Activated CD4-positive, alpha-beta T cell treated with anti-CD3 and anti-CD28 coated beads, Interleukin-2, amount 50 U/mL, for 4 hours (primary cell): ENCODE measurements at places on chromosomes 13 and 19.

GRCh38 chr19:13270514-13271105, 120.4 kb downstream of the IER2 start:
- DNase-seq, result no peak

- no peak for DNase-seq
Observed at GRCh38 chr13:94160875-94161274, 318.6 kb downstream of the DCT start.

DNA sequence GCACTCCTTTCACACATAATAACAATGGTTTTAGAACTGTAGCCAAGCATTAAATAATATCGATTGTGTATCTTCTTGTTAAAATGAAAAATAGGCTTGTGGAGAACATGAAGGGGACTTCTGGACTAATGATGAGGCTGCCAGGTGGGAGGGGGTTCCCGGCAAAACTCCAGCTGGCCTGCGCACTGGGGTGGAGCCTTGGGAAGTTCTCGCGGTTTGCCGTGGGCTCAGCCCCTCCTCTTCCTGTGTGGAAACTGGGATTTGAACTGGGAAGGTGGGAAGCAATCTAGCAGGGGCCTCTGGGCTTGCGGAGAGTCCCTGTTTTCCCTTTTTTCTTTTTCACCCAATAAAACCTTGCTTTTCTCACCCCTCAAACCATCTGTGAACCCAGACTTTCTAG, 113.7 kb upstream of the SLITRK1 start:
- no peak for DNase-seq

- no peak for DNase-seq
Observed at GRCh38 chr13:39394796-39395678, 208.0 kb downstream of the LHFPL6 start.

GRCh38 chr13:40350283-40350992, 316.0 kb downstream of the FOXO1 start:
- no peak for DNase-seq

DNA sequence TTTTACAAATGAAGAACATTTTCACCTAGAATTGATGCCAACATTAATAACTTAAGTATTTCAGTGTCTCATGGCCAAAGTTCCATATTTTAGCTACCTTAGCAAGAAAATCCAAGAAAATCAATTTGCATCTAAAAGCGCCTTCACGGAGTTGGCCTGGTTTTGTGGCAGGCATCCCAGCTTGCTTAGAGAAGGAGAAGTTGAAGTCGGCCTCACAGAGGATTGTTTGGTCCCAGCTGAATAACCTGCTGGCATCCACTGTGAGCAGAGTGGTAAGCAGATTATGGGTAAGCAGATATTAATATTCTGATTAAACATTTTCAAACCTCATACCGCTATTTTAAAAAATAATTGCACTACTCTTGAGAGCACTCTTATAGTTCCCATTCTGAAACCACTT, 62.3 kb upstream of the STARD13 start:
- DNase-seq, result no peak

DNA sequence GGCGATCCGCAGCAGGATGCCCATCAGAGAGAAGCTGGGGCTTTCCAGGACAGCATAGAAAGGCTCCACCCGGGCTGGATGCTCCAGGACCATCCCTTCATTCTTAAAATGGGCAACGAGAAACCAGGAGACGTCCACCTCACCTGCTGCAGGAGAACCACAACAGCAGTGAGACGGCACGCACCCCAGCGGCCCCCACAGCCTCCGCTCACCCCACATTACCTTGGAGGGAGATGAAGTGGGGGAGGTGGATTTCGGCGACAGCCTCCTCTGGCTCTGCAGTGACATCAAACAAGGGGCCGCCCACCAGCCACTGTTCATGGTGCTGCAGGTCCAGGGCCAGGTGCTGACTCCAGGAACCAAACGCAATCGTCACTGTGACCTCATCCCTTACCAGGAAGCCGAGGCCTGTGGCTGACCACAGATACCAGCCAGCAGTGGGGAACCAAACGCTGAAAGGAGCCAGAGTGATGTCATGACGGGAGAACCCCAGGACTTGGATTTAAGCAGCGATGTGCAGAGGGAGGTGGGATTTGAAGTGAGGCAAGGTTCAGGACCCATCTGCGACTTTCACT, 25.1 kb downstream of the CARD8 start:
- DNase-seq, result no peak

- no peak for DNase-seq
Observed at GRCh38 chr13:113774177-113775107, 15.4 kb downstream of the TMEM255B start.

DNA sequence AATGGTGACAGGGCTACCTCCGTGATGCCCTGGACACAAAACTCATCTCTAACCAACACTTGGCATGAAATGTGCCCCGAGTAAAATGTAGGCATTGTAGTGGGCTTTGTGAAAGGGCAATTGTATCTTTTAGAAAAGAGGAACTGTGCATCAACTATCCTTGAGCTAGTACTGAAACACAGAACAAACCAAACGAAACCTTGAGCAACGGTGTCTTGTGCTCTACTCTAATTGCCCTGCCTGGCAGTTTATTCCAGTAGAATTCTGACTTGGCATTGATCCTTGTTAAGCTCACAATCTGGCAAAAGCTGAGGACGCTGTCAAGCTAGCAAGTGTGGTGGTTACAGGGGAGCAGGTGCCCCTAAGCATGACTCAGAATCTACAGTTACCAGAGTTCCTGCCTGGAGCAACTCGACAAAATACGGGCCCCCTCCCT, 707.1 kb upstream of the SPRY2 start:
- no peak for DNase-seq

DNA sequence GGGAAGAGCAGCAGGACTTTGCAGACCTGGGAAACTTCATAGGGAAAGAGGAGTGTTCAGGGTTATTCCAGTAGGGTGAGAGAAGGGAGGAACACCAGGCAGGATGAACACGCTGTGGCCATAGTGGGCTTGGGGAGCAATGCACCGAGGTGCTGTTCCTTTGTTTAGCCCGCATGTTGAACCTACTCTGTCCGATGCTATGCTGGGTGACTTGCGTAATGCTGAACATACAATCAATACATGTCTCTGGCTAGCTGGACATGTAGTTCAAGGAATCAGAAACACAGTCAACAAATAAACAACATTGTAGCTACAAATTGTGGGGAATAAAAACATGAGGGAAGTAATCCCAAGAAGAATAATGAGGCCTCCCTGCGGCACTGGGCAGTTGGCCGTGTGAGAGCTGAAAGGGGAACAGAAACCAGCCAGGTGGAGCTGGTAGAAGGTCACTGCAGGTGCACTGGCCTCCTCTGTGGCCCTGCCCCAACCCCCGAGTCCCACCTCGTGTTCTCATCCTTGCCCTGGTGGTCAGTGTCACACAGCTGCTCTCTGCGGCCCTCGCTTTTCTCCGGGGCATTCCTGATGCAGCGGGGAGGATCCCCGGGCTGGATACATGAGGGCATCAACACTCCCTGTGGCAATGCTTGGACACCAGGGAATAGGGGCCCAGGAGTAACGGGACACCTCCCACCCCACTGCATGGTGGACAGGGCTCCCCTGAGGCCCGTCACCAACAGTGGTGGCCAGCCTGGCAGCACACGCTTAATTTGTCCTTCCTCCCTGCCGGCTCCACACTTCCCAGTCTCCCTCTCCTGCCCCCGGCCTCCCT, 36.9 kb upstream of the TUBGCP3 start:
- no peak for DNase-seq

GRCh38 chr13:71067165-71067815, 799.7 kb downstream of the DACH1 start:
- no peak for DNase-seq

GRCh38 chr13:102548811-102549210, 48.0 kb upstream of the TPP2 start:
- no peak for DNase-seq

DNA sequence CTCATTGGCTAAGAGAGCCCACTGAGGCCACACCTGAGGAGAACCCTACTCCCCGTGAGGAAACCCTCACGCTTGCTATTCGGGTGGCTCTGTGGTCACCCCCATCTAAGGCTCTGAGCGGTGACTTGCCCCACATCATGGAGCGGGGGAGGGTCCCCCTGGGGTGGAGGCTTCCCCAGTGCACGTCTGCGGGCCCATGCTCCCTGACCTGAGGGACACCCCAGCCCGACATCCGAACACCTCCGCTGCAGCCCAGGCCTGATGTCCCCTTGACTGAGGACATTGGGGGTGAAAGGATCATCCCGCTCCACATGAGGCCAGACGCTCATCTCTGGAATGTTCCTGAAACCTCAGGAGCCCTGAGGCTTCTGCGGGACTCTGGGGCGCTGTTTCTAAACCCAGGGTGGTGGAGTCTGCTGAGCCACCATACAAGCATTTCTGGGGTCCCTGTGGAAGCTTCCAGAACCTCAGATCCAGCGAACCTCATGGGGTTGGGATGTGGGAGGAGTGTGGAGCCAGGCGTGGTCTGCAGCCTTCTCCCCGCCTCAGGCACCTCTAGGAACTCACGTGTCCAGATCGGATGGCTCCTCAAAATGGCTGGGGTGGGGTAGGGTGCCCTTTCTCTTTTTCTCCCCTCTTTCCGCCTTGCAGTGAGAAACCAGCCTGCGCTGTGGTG, 19.9 kb downstream of the TMED1 start:
- DNase-seq, result no peak

DNA sequence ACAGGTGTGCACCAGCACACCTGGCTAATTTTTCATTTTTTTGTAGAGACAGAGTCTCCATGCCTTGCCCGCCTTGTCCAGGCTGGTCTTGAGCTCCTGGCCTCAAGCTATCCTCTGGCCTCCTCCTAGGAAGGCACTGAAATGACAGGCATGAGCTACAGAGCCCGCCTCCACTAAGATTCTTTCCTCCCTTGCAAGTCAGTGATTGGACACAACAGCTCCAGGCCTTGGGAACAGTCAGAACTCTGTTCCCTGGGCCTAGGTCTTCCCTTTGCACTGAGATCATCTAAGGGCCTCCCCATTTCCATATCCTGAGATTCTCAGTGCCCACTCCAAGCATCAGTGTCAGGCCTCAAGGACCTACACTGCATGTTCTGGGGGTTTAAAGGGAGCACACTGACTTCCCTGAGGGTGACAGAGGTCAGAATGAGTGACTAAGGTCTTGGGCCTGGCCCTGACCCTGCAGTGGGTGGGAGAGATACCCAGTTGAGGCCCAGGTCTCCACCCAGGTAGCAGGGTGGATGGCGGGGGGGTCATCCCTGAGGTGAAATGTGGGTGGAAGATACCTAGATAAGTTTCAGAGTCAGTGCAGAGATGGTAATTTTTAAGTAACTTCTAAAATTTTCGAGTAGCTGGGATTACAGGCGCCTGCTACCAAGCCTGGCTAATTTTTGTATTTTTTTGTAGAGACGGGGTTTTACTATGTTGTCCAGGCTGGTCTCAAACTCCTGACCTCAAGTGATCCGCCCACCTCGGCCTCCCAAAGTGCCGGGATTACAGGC, 17.3 kb upstream of the ERCC1 start:
- DNase-seq, result no peak

- DNase-seq, result no peak
Observed at GRCh38 chr13:79398915-79399314, 7.1 kb downstream of the RBM26 start.

GRCh38 chr13:75425216-75426009, 56.6 kb downstream of the TBC1D4 start:
- no peak for DNase-seq

DNA sequence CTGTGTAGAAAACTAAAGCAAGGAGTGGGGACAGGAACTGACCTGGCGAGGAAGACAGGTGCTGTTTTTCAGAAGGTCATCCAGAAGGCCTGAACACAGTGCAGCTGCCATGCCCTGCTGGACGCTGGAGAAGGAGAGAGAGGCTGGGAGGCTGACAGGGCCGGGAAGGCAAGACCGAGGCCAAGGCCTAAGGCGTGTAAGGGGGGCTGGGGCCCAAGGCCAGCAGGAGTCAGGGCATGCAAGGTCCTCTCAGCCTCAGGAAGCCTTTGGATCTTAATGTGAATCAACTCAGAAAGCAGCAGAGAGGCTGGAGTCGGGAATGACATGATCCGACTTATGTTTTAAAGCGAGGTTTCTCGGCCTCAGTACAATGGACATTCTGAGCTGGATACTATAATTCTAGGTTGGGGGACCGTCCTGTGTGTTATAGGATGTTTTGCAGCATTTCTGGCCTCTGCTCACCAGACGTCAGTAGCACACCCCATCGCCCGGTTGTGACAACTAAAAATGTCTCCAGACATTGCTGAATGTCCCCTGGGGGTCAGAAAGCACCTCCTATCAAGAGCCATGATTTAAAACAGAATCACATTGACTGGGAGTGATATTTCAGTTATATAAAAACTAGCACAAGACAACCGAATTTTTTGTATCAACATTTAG, 530.4 kb downstream of the MYO16 start:
- no peak for DNase-seq

DNA sequence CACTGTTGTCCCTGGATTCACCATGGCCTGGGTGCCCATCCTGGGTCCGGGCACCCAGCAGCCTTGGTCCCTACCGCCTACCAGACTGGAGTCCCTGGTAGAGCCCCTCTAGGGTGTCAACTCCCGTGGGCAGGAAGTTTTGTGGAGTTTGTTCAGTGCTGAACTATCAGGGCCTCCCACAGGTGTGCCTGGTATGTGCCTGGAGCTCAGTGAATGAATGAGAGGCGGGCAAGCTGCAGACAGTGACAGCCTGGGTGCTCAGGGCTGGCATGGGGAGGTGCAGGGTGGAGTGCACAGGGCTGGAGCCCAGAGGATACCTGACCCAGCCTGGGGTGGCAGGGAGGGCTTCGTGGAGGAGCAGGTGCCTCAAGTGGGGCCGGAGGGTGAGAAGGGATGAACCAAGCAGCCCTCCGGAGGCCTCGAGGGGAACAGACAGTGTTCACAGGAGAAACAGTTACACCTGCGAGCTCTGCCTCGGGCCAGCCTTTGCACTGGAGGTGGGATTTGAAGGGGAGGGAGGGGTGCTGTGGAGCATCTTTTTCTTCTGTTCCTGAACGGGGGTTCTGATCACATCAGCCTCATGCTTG, 29.6 kb downstream of the PAK4 start:
- DNase-seq, result no peak

DNA sequence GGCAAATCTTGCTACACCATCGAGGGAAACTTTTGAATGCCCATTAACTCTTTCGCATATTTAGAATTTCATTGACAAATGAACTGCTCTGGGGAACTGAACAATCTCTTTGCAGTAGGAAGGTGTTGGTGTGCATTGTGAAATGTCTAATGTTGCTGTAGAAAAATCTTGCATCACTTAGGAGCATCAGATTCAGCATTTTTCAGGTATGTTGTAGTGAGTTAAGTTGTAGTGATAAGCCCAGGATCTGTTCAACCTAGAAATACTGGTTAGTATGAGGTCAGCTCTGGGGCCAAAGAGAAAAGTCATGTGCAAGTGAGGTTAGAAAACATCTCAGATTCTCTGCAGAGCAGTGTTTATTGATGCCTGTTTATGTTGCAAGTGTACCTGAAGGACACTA, 4.1 kb downstream of the FRY start:
- no peak for DNase-seq
